ENCODE measurements at places on chromosomes 5 and 9. TPM values are rescaled to one million over a fixed set of nuclear protein-coding genes. Genes with fewer than 3 reads are reported as not detected.

Gene PTPA
- total RNA-seq = 58.7 TPM

Gene TRIM14
- total RNA-seq = 10.4 TPM

Gene IDNK
- 5.3 TPM for total RNA-seq

Gene OBP2B
- not detected for total RNA-seq

Gene ABLIM3
- total RNA-seq = 50.7 TPM

Gene MPDZ
- 102 TPM for total RNA-seq

Gene AKNA
- 8.8 TPM for total RNA-seq

Gene SPINK7
- total RNA-seq = not detected

Gene MEF2C
- total RNA-seq = 27.6 TPM

Gene DMGDH
- 4.8 TPM for total RNA-seq

Gene S100Z
- not detected for total RNA-seq

DNA sequence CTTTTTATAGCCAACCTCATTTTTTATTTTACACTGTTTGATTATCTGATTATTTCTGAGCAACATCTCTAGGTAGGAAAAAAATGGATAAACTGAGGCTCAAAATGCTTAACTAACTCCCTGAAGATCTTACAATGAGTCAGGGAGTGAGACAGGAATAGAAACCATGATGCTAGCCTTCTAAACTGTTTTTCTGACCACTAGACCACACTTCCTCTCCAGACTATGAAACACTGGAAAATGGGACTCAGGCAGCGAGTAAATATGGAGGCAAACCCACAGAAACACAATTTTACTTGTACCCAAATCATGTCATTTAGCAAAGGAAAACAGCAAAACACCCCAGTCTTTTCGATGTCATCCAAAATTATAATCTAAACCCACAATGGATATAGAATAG is 129.9 kb upstream of the ANKH start:
- ATAC-seq = no peak

- ATAC-seq = no peak
Observed at GRCh38 chr9:122106576-122106975, 13.5 kb upstream of the TTLL11 start.

DNA sequence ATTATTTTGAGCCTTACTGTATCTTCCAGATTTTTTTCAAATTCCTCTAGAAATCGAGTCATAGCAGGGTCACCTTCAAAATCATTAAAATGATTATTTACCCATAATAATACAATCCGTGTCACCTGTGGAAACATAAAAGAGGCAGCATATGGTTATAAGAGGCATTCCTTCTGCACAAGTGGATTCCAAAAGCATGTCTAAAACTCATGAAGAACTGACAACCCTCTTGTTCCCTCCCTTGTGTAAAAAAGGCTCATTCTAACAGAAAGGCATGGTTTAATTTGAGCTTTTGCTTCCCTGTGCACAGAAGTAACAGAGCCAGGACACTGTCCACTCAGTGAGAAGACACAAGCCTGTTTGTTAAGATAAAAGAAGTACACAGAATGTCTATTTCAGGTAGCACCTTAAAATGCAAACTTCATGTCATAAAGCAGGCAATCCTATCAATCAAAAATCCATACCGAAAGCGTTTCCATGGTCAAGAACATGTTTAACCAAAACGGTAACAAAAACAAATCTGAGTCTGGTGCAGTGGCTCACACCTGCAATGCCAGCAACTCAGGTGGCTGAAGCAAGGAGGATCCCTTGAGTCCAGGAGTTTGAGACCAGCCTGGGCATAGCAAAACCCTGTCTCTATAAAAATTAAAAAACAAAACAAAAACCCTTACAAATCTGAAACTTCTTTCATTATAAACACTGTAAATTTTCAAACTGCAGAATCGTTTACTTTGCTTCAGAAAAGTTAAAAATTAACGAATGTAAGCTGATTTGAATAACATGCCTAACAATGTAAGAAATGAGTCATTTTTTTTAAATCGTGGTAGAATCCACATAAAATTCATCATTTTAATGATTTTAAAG is 139.3 kb downstream of the RAPGEF6 start:
- no peak for ATAC-seq

- ATAC-seq = no peak
Observed at GRCh38 chr5:35902046-35902672, 36.3 kb downstream of the CAPSL start.

DNA sequence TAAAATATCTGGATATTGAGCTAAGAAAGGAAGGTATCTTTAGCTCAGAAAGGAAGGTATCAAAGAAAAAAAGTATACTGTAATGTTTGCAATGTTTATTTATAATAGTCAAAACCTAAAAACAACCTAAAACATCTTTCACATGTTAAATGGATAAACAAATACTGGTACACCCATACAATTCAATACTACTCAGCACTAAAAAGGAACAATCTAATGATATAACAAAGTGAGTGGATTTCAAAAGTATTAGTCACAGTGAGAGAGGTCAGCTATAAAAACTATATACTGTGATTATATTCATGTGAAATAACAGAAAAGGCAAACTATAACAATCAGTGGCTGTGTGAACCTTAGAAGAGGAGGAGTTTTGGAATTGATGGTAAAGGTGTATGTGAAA is 455.0 kb upstream of the FTMT start:
- ATAC-seq = no peak

DNA sequence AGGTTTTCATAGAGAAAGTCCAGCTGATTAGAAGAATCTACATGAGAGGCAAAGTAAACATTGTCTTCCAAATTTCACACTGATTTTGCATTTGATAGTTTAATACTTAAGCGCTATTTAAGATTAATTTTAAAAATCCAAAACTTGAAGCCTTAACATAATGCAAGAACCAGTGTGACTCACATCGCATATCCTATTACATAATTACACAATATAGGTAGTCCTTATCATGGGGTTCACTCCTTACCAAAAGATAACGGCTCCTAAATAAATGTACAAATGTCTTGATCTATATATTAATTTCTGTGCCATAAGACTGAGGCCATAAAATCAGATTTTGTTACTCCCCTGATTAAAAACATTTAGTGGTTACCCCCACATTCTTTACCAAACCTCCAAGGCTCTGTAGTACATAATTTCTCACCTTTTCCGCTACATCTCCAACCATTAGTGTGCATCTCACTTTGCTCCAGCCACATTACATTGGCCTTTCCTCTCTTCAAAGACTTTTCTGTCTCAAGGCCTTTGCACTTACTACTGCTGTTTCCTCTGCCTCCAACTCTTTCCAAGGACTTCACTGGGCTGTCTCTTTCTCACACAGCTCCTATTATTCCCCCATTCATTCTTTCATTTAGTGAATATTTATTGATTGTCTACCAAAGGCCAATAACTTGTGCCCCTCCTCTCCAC is 1.0 kb downstream of the RIOK2 start:
- ATAC-seq = no peak

- ATAC-seq = no peak
Observed at GRCh38 chr5:160434022-160434531, 12.4 kb downstream of the PTTG1 start.

DNA sequence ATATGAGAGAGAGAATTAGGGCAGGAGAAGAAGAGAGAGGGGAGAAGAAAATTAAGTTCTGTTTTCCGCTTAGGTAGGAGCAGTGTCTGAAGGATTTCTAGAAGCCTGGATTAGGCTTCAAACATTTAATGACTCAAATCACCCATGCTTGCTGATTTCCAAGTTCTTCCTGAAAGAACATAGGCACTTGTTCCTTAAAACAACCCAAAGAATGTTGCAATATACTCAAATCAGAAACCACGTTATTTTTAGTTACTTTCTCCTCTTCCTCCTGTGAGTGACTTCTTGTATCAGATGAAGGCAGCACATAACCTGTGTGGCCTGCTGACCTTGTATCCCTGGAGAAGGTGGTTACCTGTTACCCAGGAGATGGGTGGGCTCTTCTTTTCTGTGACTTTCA is 351.5 kb upstream of the KLF4 start:
- ATAC-seq = no peak

GRCh38 chr5:159263569-159263905 is 447 bp downstream of the UBLCP1 start:
- ATAC-seq = peak; percentile 7

GRCh38 chr9:87035879-87036278 is 88.6 kb upstream of the GAS1 start:
- ATAC-seq = no peak

DNA sequence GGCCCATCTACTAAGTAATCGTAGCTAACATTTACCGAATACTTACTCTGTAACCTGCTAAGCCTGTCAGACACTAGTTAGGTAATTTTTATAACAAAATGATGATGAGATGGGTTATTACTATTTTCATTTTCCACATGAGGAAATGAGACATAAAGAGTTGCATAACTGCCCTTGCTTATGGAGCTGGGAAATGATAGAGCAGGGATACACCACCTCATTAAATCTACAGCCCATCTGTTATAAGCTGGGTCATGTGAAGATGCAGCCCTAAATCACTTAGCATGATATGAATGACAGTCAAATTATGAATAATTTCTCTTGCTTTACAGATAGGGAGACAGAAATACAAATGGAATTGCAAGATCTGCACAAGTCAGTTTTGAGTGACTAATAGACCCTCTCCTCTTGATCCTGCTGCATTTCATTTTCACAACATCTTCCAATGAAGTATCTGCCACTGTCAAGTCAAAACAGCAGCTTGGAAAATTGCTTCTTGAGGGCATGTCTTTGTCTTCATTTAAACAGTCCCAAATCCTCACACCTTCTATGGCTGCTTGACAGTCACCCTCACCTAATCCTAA is 364.7 kb downstream of the PRELID2 start:
- ATAC-seq = no peak

DNA sequence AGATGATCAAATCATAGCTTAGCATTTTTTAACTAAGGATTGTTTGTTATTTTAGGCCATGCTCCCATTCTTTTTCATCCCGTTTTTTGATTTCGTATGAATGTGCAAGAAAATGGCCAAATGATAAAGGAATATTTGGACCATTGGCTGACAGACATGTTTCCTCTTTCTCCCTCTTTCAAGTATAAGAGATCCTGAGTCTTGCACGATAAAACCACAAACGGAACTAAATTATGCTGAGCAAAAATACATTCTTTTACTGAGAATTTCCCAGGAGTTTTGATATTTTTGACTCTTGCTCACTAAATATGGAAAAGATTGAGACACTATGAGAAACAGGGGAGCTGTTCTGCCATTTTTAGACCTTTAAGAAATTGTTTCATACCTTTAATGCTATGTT is 90.4 kb upstream of the KLF9 start:
- no peak for ATAC-seq

DNA sequence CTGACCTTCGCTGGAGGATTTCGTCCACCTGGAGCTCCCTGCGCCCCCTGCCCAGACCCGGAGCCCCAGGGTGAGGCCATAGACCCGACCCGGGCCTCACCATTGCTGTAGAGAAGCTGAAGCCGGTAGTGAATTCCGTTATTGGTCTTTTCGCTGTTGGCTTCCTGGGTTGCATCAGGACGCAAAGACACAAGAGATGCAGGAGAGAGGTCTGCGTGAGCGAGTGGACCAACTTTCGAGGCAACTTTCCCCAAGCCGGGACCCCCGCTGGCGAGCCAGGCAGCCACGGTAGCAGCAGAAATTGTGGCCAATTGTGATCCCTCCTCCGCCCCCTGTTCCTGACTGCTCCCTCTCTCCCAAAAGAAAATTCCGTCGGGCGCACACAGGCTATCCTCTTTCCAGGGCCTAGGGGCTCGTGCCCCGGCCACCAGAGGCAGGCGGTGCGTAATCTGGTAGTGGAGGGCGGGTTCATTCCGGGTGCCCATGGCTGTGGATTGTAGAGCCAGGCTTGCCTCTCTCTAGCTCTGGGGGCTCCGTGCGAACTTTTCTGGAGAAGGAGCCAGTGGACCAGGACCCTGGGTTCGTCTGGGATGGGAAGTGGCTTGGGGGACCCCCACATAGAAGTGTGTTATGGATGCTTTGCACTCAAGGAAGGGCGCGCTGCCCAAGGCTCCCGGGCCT is 3.3 kb downstream of the EBF1 start:
- ATAC-seq = no peak

- ATAC-seq = no peak
Observed at GRCh38 chr5:36459176-36460135, 146.9 kb upstream of the SLC1A3 start.

DNA sequence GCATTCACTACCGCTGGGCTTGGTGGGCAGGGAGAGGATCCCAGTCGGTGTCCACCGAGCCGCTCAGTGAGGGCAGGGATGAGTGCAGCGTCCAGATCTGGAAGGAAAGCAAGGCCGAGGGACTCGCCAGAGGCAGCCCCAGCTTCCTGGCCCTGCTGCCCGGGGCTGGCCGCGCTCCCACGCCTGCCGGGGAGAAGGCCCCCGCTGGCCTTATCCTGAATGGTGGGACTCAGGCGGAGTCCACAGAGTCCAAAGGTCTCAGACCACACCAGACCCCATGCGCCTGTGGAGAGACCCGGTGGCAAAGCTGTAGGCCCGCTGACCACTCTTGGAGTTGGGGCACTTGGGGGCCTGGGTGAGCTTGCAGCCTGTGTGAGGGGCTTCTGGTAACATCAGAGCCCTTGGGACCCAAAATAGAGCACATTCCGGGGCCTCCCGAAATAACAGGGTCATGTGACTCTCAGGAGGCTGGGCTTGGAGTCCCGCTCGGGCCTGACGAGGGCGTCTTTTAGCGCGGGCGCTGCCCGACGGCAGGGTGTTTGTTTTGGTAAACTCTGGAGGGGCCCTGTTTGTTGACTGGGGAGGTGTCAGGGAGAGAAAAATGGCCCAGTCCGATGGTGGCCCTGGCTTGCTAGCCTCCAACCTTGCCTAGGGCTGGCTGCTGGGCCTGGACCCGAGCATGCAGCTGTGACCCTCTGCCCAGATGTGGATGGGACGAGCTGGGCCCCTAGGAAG is 2.8 kb downstream of the RXRA start:
- ATAC-seq = peak; percentile 18

DNA sequence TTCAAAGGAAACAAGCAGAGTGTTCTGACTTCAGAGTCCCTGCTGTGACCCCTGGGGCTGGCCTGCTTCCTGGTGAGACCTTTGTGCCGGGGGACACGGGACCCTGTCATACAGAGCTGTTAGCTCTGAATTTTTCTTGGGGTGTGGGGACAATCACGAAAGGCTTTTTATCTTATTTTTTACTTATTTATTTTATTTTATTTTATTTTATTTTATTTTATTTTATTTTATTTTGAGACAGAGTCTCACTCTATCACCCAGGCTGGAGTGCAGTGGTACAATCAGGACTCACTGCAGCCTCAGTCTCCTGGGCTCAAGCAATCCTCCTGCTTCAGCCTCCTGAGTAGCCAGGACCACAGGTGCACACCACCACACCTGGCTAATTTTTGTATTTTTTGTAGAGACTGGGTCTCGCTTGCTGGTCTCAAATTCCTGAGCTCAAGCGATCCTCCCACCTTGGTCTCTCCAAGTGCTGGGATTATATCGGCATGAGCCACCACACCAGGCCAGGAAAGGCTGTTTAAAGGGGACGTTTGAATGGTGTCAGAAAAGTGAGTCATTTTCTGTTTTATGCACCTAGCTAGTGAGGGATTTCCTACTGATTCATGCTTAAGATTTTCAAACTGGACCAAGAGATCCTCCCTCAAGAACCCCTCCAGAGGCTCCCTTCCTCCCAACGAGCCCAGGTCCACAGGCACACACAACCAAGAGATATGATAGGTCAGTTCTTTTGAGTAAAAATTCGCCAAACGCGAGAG is 75.7 kb downstream of the OLFM1 start:
- no peak for ATAC-seq

Data from gastroesophageal sphincter (tissue), 4 donors.